KBM-7 (cell line): ENCODE measurements at places on chromosomes 3 and 15.
A peak's percentile ranks its signal among the peaks of the same experiment; 100 is the strongest.

GRCh38 chr3:138186221-138186620 lies 880 bp upstream of the ARMC8 start:
- no peak for DNase-seq

GRCh38 chr3:134640378-134640777 lies 10.4 kb downstream of the KY start:
- no peak for DNase-seq

DNA sequence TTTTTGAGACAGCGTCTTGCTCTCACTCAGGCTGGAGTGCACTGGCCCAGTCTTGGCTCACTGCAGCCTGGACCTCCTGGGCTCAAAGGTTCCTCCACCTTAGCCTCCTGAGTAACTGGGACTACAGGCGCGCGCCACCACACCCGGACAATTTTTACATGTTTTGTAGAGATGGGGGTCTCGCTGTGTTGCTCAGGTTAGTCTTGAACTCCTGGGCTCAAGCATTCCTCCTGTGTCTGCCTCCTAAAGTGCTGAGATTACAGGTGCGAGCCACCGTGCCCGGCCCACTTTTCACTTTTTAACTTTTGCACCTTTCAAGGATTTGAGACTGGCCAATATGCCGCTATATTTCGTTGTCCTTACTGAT lies 750 bp upstream of the ITGB5 start:
- DNase-seq, result no peak

GRCh38 chr3:88668180-88668579 lies 439.2 kb upstream of the EPHA3 start:
- DNase-seq, result no peak

DNA sequence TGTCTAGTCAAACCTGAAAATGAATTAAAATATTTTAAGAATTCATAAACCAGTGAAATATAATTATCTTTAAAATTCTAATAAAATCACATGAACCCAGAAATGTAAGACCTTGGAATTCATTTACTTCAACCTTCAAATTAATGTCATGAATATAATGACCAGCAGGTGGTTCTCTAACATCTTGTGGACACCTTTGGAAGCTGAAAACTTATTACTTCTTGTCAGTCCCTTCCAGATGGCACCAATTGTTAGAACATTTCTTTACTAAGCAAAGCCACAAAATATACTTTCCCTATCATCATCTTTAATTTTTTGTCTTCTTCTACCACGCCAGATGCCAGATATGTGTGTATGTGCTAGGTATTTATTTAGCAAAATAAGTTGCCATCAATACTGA lies 240.0 kb downstream of the MBNL1 start:
- DNase-seq, result peak; percentile 39

GRCh38 chr3:4880850-4881249 lies 98.4 kb upstream of the BHLHE40 start:
- no peak for DNase-seq

DNA sequence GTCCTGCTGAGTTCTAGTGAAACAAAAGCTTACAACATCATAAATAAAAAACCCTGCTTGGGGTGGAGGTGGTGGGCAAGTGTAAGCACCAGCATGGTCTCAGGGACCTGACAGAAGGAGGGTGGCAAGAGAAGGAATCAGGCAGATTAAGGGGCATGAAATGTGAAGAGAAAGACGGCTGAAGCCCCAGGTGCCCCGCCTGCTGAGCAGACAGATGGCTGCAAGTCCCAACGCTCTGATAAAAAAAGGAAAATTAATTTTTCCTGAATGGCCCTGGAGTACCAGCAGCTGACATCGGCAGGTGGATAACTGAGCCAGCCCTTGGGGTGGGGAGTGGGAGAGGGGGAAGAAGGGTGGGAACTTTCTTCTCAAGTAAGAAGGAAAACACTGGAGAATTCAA lies 137.9 kb downstream of the XXYLT1 start:
- no peak for DNase-seq

GRCh38 chr3:177318559-177318958 lies 121.3 kb upstream of the TBL1XR1 start:
- no peak for DNase-seq

DNA sequence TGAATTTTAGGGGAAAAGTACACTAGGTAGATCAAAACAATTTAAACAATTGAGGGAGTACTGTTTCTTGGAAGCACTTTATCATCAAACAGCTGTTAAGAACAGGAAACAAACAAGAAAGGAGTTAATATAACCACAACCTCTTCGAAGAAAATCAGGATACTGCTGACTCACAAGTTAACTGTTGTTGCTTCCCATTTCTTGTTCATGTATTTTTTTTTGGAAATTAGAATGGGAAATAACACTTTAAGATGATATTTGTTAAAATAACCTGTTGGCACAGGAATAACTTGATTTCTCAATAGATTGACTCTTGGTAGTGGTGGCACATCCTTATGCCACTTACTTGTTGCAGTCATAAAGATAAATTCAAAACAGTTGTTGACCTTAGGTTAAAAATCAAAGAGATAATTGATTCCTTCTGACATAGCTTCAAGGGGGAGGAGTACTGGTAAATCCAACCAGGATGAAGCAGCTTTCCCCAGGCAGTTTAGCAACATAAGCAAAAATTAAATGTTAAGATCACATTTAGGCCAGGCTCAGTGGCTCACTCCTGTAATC lies 3.3 kb downstream of the BNIP2 start:
- DNase-seq, result peak; percentile 67

DNA sequence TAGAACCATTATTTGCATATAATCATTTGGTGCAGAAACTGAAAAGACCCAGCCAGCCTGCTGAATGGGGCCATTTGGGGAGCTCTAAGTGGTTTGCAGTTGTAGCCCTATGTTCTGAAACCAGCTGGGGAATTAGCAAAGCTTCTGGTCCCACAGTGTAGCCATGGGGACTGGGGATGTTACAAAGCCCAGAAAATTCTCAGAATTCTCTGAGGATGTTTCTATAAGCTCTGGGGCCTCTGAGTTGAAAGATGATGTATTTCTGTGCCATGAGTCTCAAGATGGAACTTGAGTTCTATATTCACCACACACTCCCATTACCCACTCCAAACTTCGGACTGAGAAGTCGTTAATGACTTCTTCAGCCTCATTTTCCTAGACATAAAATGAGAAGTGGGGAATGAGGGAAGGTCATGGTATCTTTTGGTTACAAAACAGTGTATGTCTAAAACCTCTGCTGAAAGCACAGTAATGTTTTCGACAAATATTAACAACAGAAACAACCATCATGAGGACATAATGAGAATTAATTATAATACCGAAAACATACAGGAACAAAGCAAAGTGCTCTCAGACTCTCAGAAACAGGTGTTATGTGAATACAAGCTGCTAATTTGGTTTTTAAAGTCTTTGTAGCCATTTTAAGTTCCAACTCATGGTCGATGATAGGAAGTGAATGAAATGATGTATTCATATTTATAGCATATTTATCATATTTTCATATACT lies 89.4 kb downstream of the RFTN1 start:
- DNase-seq, result no peak

DNA sequence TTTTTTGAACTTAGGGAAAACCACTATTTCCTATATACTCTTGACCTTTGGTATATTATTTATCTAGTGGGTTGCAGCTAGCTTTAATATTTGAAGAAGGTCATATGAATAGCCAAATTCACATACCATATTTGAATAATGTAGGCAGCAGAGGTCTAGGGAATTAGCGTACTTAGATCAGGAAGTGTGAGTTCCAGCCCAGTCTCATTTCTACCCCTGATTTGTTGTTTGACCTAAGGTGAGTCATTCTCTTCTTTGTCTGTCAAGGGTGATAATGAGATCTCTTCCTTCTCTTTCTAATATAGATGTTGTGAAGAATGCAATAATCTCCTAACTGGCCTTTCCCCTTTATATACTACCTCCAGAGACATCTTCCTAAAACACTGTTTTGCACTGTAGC lies 36.6 kb upstream of the ZPLD1 start:
- no peak for DNase-seq

DNA sequence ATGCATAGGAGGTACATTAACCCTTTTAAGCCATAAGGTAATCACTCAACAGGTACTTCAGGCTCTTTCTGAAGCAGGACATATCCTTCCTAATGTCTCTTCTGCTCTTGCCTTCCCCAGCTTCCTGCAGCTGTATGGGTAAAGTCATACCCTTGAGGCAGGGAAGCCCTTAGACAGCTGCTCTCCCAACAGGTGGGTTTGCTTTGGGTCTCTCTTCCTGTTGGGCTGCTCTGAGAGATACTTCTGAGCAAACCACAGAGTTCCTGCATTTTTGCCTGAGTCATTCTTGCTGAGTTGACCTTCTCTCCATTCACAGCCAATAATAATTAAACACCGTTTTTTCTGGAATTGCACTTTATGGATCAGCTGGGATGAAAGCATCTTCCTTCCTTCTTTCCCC lies 2.0 kb upstream of the TRAT1 start:
- no peak for DNase-seq

DNA sequence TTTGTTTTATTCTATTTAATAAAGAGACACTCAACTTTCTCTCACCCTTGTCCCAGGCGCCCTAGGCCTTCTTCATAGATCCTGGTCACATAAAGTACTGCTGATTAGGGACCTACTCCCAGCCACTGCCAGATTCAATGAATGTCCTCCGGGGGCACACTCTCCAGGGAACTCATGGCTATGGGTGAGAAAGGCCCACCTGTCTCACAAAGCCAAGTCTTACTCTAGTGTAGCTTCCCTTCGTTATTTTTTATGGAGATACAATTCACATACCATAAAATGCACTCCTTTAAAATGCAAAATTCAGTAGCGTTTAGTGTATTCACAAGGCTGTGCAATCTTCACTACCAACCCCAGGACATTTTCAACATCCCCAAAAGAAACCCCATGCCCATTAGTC lies 87.8 kb downstream of the ADCY5 start:
- no peak for DNase-seq

DNA sequence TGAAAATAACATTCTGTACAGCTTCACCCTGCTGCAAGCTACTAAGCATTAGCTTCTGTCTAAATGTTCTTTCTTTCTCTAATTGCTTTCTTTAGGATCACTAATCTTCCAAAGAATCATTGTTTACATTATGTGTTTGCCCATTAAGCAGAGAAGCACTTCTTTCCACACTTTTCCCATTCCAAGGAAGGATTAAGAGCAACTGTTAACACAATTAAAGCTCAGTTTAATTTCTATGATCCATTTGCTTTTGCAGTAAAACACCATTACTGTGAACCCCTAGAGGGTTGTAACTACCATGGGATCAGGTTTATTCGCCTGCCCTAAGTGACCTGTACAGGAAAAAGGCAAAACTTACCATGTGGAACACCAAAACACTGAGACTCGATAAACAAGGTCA lies 125.8 kb upstream of the ZNF385D start:
- no peak for DNase-seq

- DNase-seq, result no peak
Observed at GRCh38 chr15:40114218-40114617, 5.5 kb upstream of the BMF start.

GRCh38 chr3:16511681-16512434 lies 1.6 kb downstream of the RFTN1 start:
- DNase-seq, result peak; percentile 92

DNA sequence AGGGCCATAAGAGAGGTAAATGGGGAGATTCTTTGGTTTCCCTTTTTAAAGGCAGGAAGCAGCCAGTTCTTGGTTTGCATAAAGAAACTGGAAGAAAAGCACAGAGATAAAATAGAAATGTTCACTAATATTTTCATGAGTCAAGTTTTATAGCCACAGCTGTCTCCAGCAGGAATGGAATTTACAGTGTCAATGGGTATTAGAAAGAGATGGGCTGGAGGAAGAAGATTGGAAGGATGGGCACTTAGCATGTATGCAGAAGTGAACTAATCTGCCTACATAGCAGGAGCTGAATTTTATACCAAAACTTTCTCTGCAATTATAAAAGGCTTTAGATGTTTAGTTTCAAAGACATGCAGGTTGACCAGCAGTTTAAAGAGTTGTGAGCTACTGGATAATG lies 521.9 kb upstream of the GOLIM4 start:
- no peak for DNase-seq

- no peak for DNase-seq
Observed at GRCh38 chr15:84570164-84570735, 30.6 kb upstream of the ZSCAN2 start.

DNA sequence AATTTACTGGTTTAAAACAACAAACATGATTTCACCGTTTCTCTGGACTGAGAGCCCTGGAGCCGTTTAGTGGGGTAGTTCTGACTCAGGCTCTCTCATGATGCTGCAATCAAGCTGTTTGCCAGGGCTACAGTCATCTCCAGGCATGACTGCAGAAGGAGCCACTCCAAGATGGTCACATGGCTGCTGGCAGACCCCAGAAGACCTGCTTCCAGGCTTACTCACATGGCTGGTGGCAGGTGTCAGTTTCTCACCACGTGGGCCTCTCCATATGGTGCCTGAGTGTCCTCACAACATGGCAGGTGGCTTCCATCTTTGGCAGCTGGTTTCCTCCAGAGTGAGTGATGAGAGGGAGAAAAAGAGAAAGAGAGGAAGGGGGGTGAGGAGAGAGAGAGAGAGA lies 378.3 kb upstream of the RGMA start:
- DNase-seq, result no peak

DNA sequence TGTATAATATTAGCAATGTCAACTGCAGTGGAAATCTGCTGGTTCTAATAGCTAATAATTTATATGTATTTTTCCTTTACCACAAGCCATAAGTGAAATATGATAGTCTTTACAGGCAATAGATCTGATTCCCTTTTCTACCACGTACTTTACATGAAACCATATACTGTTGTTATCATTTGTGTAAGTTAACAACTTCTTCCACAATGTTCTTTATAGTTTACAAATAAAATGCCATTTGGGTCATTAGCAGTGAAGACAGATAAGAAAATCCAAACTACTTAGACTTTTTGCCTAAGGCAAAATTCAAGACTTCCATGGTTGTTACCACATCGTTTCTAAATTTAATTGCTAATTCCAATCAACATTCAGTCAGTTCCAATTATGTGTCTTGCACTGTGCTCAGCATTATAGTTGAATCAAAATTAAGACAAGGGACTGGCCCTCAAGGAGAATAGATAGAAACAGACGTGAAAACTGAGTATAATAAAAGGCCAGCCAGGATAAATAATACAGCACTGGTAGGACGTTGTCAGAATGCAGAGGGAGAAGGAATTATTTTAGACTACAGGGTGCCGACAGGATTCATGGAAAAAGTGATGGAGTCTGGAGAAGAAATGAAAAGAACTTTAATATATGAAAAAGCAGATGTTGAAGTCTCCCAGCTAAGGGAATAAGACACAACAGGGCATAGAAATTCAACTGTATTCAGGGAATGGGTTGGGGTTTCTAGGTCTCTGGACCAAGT lies 249.8 kb downstream of the ALCAM start:
- DNase-seq, result no peak

GRCh38 chr3:172283841-172284357 lies 164.4 kb downstream of the GHSR start:
- DNase-seq, result no peak

- DNase-seq, result no peak
Observed at GRCh38 chr3:10546820-10547263, 41.5 kb upstream of the ATP2B2 start.
